ENCODE measurements at places on chromosomes 16 and 17.

- peak; percentile 89 for DNase-seq
Measured at GRCh38 chr17:16991349-16992009, 19.6 kb upstream of the TNFRSF13B start.

DNA sequence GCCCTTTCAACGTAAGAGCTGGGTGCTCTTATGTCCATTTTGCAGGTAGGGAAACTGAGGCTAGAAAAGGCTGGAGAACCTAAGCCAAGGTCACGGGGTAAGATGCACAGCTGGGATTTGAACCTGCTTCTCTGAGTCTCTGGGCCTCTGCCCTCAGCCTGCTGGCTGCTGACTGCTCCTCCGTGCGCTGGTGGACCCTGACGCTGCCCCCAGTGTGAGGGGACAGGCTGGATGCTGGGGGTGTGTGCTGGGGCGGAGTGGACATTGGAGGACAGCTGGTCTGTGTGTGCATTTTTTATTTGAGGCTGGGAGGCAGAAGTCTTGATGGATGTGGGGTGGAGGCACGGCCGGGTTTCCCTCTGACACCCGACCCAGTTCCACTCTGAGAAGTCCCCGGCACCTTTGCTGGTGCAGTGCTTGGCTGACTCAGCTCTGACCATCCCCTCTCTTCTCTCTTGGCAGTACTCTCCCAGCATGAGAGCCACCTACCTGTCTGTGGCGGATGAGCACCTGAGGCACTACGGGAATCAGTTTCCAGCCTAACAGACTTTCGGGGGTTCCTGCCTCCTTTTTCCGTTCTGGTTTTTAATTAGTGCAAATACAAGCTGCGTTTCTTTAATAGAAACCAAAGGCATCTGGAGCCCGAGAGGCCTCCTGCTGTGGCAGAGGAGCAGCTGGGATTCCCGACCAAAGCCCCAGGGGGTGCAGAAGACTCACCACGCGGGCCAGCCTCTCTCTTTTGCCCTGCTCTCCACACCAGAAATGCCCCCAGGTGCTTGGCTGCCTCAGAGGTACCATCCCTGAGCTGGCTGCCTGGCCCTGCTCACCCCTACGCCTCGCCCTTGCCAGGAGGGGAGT lies 14.1 kb upstream of the DNAI2 start:
- no peak for DNase-seq

DNA sequence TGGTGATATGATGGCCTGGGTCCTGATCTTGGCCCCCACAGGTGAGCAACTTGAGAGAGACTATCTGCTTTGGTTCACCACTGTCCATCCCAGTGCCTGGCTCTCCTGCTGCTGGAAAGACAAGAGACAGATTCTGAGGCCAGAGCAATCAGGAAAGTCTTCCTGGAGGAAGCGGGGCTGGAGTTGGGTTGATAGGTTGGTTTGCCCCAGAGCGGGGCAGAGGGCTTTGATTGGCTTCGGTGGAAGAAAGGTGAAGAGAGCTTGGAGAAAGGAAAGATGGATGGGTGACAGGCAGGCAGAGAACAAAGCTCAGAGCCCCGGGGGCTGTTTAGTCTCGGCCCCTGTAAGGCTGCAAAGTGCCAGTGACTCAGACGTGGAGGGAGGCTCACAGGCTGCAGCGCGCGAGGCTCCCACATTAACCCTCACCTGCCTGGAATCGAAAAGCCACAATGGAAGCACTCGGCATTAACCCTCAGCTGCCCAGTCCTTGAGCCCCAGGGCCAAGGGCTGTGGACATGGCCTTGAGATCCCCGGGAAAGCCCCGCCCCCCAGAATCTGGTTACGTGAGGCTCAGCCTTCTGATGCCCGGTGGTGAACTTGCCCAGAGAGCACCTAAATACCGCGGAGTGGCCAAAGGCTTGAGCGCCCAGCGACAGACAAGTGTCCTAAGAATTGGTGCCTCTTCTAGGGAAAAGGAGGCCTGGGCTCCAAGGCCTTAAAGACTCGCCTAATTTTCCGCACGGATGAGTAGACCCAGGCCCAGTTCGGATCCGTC lies 996 bp upstream of the CPNE2 start:
- no peak for DNase-seq

- peak; percentile 48 for DNase-seq
Measured at GRCh38 chr16:10895053-10895946, 18.3 kb downstream of the CIITA start.

- DNase-seq: no peak
Measured at GRCh38 chr16:10128397-10129258, 53.6 kb downstream of the GRIN2A start.

DNA sequence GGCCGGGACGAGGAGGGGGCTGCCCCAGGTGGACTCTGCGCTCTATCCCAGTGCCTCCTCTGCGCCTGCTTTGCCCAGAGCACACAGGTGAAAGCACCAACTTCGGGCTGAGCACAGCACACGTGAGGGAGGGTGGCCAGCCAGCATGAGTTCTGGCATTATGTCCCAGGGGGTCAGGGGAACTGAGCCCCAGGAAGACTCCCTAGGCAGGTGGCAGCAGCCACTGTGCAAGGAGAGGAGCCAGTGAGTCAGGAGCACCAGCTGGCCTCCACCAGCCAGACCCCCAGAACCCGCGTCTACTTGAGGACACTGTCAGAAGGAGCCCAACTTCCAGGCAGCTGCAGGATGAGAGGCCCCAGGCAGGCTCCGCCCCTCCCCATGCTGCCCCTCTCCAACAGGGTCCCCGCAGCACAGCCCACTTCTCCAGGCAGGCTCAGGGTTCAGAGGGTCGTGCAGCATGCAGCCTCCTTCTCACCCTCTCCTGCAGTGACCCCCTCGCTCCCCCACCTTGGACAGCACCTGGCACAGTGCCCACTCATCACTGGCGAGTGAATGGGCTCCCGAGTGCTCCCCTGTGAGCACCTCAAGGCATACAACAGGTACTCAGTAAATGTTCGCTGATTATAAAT lies 44.2 kb upstream of the RASD1 start:
- DNase-seq: no peak

- DNase-seq: no peak
Measured at GRCh38 chr17:7707446-7707845, 2.4 kb downstream of the EFNB3 start.

DNA sequence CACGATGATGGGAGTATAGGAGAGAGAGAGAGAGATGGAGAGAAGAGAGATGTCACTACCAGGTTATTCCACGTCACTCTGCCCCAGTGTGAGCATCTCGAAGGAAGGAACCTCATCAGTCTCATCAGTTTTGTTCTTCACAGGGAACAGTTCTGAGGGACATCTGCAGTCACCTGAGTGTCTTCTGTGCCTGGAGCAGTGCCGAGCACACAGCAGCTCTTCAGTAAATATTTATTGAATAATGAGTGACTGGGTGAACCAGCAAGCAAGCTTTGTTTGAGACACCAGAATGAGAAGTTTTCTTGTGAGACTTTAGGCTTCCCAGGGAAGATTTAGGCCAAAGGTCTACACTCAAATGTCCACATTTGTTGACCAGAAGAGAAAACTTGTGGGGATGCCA lies 142.4 kb upstream of the IRX3 start:
- no peak for DNase-seq

DNA sequence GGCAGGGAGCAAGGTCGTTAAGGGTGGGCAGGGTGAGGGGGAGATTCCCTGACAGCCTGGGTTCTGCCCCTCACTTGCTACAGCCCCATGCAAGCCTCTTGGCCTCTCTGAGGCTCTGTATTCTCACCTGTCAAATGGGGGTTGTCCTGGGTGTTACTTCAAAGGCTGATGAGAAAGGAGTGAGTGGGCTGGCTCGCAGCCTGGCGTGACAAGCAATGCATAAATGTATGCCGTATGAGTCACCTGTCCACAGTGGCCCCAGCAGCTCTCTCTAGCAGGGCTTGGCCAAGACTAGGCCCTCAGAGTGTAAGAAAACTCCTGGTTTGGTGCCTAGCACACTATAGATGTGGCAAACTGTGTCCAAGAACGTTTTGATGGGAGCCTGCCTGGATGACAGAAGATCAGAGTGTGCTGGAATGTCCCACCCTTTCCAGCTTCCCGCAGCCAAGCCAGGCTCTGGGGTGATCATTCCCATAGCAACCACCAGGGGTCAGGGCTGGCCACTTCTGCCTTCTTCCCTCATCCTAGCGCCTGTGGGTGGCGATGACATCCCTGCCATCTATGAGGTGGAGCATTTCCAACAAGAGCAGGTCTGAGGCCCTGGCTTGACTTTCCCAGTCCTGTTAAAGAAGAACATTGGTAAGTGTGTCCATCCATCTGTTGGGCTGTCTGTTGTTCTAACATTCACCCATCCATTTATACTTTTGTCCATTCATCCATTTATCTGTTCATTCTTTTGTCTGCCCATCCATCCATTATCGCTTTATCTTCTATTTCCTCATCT lies 37.2 kb upstream of the ADGRG1 start:
- DNase-seq: peak; percentile 83

DNA sequence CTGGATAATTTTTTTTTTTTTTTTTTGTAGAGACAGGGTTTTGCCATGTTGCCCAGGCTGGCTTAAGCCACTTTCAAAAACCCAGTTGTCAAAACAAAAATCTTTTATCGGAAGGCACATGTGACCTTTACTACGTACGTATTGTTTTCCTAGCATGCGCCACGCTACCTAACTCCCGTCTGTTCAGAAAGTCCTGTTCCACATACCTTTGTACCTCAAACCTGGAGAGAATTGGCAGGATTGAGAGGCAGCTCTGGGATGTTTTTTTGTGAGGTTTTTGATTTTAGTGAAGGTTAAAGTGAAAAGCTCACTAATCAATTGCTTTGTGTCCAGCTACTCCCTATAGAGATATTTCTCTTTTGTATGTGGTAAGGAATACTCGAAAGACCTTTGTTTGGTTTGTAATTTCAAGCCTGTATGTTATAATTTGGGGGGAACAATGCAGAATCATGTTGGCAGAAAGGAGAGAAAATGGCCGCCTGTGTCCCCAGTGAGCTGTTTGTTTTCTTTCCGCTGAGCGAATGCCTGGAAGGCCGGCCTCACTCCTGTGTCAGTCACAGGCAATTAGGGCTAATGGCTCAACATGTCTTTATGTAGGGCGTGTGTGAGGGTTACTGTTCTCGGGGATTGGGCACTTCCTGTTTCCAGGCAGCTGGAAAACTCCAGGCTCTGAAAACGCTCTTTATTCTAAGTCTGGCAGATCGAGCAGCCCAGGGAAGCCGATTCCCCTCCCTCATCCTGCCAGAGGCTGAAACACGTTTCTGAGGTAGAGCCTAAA lies 60.8 kb upstream of the CLEC18A start:
- DNase-seq: no peak
